Activated CD8-positive, alpha-beta T cell treated with anti-CD3 and anti-CD28 coated beads for 36 hours (primary cell): ENCODE measurements at places on chromosomes 2 and 18. TPM values are rescaled to one million over a fixed set of nuclear protein-coding genes. Genes with fewer than 3 reads are reported as not detected.

TMEFF2 gene
- total RNA-seq, result not detected

- DNase-seq, result no peak
- H3K36me3 ChIP-seq, result no peaks in the 10 kb centered on the region
- H3K27me3 ChIP-seq, result peaks cover 13% of the 10 kb centered on the region
- H3K27ac ChIP-seq, result no peak overlapping the region
These were observed 42.8 kb upstream of the OTOS start for GRCh38 chr2:240183006-240183874.

DNA sequence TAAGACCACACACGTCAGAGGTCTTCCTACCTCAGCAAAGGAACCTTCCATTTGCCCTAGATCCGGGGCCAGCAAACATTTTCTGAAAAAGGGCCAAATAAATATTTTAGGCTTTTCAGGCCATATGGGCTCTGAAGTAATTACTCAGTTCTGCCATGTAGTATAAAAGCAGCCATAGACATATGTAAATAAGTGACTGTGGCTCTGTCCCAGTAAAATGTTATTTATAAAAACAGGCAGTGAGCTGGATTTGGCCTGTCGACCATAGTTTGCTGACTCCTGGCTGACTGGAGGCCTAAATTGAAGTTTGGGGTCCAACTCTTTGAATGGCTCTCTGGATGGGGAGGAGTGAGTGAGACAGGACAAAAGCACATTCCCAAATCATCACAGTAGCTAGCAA, 49.5 kb downstream of the ABCB11 start:
- H3K36me3 ChIP-seq, result no peaks in the 10 kb centered on the region
- no peak overlapping the region for H3K27ac ChIP-seq
- no peak overlapping the region for H3K4me3 ChIP-seq
- H3K4me1 ChIP-seq, result no peaks in the 10 kb centered on the region
- DNase-seq, result no peak

DSG4 gene
- not detected for total RNA-seq

GRCh38 chr2:121993682-121994081, 238.2 kb downstream of the TSN start:
- no peaks in the 10 kb centered on the region for H3K36me3 ChIP-seq
- H3K27ac ChIP-seq, result no peak overlapping the region
- H3K4me1 ChIP-seq, result peaks cover 5% of the 10 kb centered on the region
- no peak for DNase-seq

GRCh38 chr2:223601932-223602666, at the start of gene SCG2:
Gene SCG2 (minus strand): TSS chr2:223602361. CDS start chr2:223599282, 3,079 bp downstream.
- DNase-seq, result peak; percentile 71
- no peak within 1 kb of the TSS for H3K4me3 ChIP-seq

TP53I3 gene
- 2.6 TPM for total RNA-seq

DNA sequence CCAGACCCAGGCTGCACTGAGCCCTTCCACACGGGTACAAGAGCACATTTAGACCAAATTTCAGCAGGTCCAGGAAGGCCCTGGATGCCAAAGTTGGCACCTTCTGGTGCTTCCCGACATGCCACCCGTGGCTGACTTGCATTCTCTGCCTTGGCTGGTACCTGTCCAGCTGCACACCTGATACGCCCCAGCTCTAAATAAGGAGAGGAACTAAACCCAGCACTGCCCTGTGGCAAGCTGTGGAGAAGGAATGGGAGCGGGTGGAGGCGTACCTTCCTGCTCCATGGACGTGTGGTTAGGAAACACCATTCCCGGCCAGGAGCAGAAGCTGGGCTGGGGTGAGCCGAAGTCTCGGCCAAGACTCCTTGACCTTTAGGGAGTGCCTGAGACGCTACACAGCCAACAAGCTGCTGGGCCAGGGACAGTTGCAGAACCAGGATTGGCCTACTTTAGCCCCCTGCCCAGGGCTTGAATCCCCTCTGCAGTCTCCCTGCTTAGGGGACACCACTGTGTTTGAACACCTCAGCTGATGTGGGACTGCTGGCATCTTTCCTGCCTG, 86.5 kb upstream of the TAF1B start:
- H3K36me3 ChIP-seq, result no peaks in the 10 kb centered on the region
- peaks cover 34% of the 10 kb centered on the region for H3K27me3 ChIP-seq
- DNase-seq, result no peak
- H3K27ac ChIP-seq, result no peak overlapping the region

ZNF385B gene
- not detected for total RNA-seq

HOXD11 gene
- total RNA-seq, result not detected

GRCh38 chr2:98099939-98100743, 13.2 kb downstream of the VWA3B start:
- H3K27ac ChIP-seq, result no peak overlapping the region
- no peak for DNase-seq
- H3K27me3 ChIP-seq, result peaks cover 2% of the 10 kb centered on the region
- no peaks in the 10 kb centered on the region for H3K4me1 ChIP-seq
- no peaks in the 10 kb centered on the region for H3K36me3 ChIP-seq

AGXT gene
- not detected for total RNA-seq

MC4R gene
- total RNA-seq, result not detected

DNA sequence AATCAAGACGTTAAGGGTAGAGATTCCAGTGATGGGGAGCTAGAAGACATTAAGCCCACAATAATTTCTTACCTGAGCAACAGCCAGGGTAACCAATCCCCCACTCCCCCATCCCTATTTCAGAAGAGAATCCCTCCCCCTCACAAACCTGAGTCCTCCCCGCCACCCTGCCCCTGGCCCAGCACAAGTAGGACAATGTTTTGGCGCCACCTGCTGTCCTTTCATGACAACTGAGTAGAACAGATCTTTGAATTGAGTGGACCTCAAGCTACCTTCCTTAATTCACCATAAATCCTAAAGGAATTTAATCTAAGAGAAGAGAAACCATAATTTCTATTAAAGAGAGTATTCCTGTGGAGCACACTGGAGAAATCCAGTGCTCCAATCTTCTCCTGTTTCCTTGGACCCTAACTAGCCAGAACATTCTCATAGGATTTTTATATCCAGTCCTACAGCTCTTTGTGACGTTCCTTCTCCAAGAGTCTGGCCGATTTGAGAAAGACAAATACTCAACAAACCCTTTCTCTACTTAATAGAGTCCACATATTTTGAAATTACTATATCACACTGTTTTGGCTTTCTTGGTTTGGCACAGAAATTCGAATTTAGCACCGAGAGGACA, 41.1 kb downstream of the NHEJ1 start:
- peaks cover 11% of the 10 kb centered on the region for H3K4me1 ChIP-seq
- H3K27me3 ChIP-seq, result no peaks in the 10 kb centered on the region
- peak; percentile 80 for DNase-seq
- H3K36me3 ChIP-seq, result peaks cover 2% of the 10 kb centered on the region
- no peak overlapping the region for H3K27ac ChIP-seq
- no peak overlapping the region for H3K4me3 ChIP-seq

DNA sequence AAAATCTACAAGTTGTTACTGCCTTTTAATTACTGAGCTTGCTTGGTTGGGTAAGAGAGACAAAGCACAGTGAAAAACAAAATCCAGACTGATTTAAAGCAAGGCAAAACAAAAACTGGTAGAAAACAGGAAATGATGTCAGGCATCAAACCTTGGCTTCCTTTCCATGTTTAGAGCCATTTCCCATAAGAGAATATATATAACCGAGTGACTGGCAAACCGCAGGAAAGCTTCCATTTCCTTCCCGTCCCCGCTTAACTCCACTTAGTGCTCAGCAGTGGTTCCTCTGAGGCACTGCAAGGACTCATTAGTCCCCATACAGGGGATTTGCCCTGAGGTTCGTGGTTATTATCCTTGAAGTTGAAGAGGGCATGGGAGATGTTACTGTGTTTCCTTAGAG, 446.3 kb downstream of the LPIN1 start:
- H3K27me3 ChIP-seq, result no peaks in the 10 kb centered on the region
- peaks cover 3% of the 10 kb centered on the region for H3K36me3 ChIP-seq
- no peak overlapping the region for H3K27ac ChIP-seq
- H3K4me1 ChIP-seq, result peaks cover 9% of the 10 kb centered on the region
- no peak overlapping the region for H3K4me3 ChIP-seq
